ENCODE measurements at places on chromosomes 16 and 17.

GRCh38 chr16:57945740-57946138 lies 25.2 kb downstream of the CNGB1 start:
- DNase-seq, result peak; percentile 53

- DNase-seq, result no peak
Measured at GRCh38 chr16:87954826-87955225, 3.6 kb downstream of the BANP start.

DNA sequence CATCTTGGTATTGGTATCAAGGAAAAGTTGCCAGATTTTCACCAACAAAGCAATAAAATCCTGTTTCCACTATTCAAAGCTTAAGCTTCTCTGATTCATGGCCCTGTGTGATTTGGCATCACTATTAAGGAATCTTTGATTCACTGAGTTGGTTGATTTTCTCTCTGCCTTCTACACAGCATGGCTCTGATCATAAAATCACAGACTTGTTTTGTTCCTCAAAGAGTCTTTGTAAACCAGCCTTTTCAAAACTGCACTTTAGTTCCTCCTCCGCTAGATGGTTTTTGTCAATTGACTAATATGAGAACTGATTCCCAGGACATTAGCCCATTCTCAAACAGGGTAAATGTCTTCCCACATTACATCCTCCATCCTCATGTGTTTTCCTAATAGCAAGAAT lies 197.6 kb downstream of the DNAH9 start:
- no peak for DNase-seq

GRCh38 chr17:7261379-7262191 lies 693 bp downstream of the CLDN7 start:
- no peak for DNase-seq

GRCh38 chr16:26511463-26511862 lies 555.3 kb upstream of the C16orf82 start:
- DNase-seq, result no peak

DNA sequence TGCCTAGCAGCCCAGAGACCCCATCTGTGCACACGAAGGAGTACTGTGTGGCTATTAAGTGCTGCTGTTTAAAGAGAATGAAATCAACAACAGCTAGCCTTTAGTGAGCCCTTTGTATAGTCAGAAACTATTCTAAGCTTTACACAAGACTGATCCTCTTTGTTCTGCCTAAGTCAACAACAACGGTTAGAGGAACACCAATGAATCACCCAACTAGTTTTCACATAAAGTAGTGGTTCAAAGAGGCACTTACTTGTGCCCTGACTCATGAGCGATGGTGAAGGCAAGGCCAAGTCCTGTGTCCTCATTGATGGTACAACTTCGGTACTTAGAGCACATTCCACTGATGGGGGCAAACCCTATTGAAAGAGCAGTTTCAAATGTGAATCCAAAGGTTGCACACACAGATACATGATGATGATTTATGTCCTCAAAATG lies 75.8 kb downstream of the ADAMTS18 start:
- no peak for DNase-seq

DNA sequence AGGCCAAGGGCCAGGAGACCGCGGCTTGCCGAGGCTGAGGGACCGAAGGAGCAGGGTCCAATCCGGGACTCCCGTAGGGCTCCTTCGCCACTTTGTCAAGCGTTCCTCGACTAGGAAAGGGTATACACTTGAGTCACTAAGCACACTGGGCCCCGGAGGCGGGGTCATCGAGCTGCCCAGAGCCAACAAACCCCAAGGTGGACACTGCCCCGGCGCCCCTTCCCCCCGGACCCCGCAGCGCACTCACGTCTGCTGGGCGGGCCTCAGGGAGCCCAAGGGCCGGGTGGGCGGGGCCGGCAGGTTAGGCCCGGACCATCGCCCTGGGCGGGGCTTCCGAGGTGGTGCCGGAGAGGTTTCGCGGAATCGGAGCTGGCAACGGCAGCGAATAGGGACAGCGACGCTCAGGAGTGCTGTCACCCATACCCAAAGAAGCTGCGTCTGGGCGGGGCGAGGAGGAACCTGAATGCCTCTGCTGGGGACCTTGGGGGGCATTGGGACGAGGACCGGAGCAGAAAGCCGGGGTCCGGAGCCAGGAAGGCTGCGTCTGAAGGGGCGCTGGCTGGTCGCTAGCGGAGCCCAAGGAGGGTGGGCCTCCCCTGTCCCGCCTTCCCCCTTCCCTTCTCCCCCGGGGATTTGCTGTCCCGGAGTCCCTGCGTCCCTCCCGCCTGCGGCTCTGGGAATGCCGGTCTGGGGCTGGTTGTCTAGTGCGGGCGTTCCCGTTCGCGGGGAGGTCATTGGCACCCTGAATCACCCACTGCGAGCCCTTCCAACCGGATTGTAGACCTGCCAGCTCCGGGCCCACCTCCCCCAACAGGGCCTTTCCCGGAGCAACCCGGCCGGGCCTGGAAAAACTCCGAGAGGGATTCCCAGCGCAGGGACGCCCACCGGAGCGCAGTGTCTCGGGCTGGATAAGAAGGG lies 118.2 kb upstream of the SMURF2 start:
- no peak for DNase-seq

- DNase-seq, result no peak
Measured at GRCh38 chr16:1865902-1866690, 5.9 kb downstream of the MEIOB start.
